Posterior vena cava (tissue), 2 donors: ENCODE measurements at places on chromosomes 6 and 20. TPM values are rescaled to one million over a fixed set of nuclear protein-coding genes. Genes with fewer than 3 reads are reported as not detected.

CST4 gene
- not detected for total RNA-seq

SOX12 gene
- 6.6 TPM for total RNA-seq

LY6G6F gene
- total RNA-seq = not detected

NRSN1 gene
- total RNA-seq = not detected

SUN5 gene
- not detected for total RNA-seq

GRM4 gene
- not detected for total RNA-seq

ABHD16A gene
- total RNA-seq = 38.3 TPM

OPRL1 gene
- 1.4 TPM for total RNA-seq

CST5 gene
- total RNA-seq = not detected

CLDN20 gene
- not detected for total RNA-seq

HINT3 gene
- total RNA-seq = 28.4 TPM

IPCEF1 gene
- total RNA-seq = 3.7 TPM
